ENCODE measurements at places on chromosomes 7 and 10.

GRCh38 chr10:24826009-24826408 is 102.3 kb upstream of the ARHGAP21 start:
- DNase-seq = peak; percentile 58

- DNase-seq = no peak
Measured at GRCh38 chr10:27258838-27259812, 18.5 kb upstream of the ACBD5 start.

DNA sequence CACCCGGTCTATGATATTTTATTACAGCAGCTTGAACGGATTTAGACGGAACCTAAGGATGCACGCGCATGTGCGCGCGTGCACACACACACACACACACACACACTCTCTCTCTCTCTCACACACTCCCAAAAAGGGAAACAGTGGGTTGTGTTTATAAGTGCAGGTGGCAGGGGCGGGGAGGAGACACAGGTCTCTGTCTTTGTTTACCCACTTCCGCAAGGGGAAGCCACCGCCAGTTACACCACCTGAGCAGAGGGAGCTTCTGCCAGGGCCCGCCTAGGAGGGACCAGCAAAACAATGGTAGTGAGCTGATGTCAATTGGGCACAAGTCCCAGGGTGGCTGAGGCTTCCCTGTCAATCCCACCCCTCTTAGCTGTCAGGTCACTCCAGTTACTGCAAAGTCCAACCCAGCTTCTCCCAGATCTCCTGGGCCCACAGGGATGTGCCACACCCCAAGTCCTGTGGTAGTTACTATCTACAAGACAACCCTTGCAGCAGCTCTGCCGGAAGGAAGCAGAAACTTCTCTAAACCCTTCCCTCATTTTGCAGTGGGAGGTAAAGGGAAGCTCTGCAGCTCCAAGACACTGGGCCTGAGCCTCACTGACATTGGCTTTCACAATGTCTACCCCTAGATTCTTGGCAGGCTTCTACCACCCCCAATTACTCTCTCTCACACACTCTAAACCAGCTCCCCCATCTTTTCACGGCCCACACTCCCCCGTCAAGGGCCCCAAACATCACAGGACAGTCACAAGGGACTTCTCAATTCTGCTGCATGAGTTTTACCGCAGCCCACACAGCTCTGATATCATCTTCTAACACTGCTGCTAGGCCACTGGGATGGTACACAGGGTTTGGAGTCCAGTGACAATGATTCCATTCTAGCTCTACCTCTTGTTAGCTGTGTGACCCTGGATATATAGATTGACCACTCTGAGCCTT is 17.6 kb downstream of the ANXA11 start:
- DNase-seq = no peak

DNA sequence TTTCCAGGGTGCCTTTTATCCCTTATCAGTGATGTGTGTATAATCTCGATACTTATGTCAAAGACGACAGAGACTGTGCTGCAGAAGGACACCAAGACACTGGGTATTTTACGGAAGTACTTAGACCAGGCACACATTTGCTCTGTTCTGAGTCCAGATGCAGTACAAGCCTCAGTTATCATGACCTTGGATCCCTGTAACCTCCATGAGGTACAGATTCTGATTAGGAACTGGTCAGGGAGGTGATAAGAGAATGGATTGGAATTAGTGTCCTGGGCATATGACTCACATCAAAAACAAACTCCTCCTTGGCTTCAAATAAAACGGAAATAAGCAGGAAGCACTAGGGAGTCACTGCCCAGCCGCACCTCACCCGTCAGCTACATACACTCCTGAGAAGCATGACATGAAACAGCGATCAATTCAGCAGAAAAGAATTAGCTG is 146.5 kb downstream of the SFMBT2 start:
- no peak for DNase-seq

GRCh38 chr10:103763374-103764202 is 91.8 kb downstream of the SH3PXD2A start:
- DNase-seq = no peak
